Muscle of leg (tissue), 16 donors: ENCODE measurements at places on chromosomes 1 and 21.

GRCh38 chr1:22662318-22662717 lies 9.3 kb downstream of the C1QB start:
- DNase-seq: peak; percentile 39
- peaks cover 7% of the 10 kb centered on the region for H3K27me3 ChIP-seq
- no peaks in the 10 kb centered on the region for H3K36me3 ChIP-seq
- H3K4me1 ChIP-seq: peaks cover 3% of the 10 kb centered on the region
- H3K27ac ChIP-seq: no peak overlapping the region
- no peak overlapping the region for H3K4me3 ChIP-seq

- H3K27me3 ChIP-seq: peaks cover 12% of the 10 kb centered on the region
- H3K36me3 ChIP-seq: no peaks in the 10 kb centered on the region
- H3K4me3 ChIP-seq: no peak overlapping the region
Measured at GRCh38 chr1:71086331-71086730, 5.5 kb upstream of the ZRANB2 start.

DNA sequence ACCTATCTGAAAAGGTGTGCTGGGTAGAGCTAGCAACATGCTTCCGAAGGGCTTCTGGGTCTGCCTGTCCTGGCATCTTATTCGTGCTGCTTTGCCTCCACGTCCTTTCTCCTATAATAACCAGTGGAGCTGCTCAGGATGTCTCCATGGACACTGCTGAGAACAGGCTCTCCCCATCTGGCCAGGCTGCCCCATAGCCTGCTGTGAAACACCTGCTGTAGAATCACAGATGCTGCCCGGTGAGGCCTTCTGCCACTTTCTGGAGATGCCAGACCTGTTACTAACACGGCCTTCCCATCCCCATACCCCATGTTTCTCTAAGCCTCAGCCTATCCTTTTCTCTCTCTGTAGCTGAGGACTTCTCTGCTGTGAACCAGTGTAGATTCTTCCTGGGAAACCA lies 120.5 kb downstream of the IER5 start:
- H3K27me3 ChIP-seq: peaks cover 6% of the 10 kb centered on the region
- H3K36me3 ChIP-seq: no peaks in the 10 kb centered on the region
- H3K4me1 ChIP-seq: peaks cover 3% of the 10 kb centered on the region

DNA sequence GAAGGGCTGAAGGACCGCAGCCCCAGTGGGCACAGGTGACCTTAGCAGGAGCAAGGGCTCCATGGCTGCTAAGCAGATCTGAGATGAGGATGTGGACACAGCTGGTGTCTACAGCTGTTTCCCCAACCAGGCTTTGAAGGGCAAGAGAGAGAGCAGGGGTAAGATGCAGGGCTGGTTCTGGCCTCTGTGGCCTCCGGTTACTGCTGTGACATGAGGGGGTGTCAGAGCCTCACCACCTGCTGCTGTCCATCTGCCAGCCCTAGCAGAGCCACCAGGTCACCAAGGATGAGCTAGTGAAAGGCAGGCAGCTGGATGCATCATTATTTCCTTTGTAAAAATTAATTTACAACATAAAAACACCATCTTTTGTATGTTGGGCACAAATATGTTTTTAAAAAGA lies 33.4 kb downstream of the OBSCN start:
- peak; percentile 43 for DNase-seq
- H3K27me3 ChIP-seq: no peaks in the 10 kb centered on the region
- peaks cover 53% of the 10 kb centered on the region for H3K36me3 ChIP-seq
- H3K4me1 ChIP-seq: peaks cover 6% of the 10 kb centered on the region
- H3K27ac ChIP-seq: no peak overlapping the region

DNA sequence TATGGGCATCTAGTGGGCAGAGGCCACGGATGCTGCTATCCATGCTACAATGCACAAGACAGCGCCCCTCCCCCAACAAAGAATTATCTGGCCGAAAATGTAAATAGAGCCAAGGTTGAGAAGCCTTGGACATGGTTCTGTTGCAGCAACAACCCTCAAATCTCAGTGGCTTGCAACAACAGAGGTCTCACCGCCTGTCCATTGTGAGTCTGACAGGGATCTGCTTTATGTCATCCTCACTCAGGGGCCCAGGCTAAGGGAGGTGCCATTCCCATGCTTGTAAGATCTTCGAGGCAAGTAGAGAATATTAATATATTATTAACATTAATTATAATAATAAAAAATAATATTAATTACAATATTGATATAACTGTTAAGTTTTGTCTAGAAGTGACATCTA lies 9.5 kb upstream of the PITHD1 start:
- no peak overlapping the region for H3K4me3 ChIP-seq
- H3K36me3 ChIP-seq: peaks cover 25% of the 10 kb centered on the region
- peaks cover 2% of the 10 kb centered on the region for H3K4me1 ChIP-seq
- no peak for DNase-seq

GRCh38 chr1:186325239-186325638 lies 49.8 kb downstream of the TPR start:
- H3K27ac ChIP-seq: no peak overlapping the region
- peaks cover 24% of the 10 kb centered on the region for H3K36me3 ChIP-seq
- H3K4me3 ChIP-seq: no peak overlapping the region
- no peaks in the 10 kb centered on the region for H3K4me1 ChIP-seq
- H3K27me3 ChIP-seq: no peaks in the 10 kb centered on the region

GRCh38 chr1:224911217-224911616 lies 18.3 kb upstream of the DNAH14 start:
- H3K27ac ChIP-seq: no peak overlapping the region
- H3K4me1 ChIP-seq: no peaks in the 10 kb centered on the region
- H3K36me3 ChIP-seq: no peaks in the 10 kb centered on the region
- no peaks in the 10 kb centered on the region for H3K27me3 ChIP-seq
- no peak overlapping the region for H3K4me3 ChIP-seq
